PC-9 (cell line): ENCODE measurements at places on chromosomes 2 and 18. TPM values are rescaled to one million over a fixed set of nuclear protein-coding genes. Genes with fewer than 3 reads are reported as not detected.

The LRRC30 gene
- total RNA-seq: not detected in 2 replicates

The SATB2 gene
- 7.3 and 7.8 TPM in 2 replicates for total RNA-seq

The SERPINB7 gene
- 3.0 and 4.2 TPM in 2 replicates for total RNA-seq

The ABCG8 gene
- total RNA-seq: not detected in 2 replicates

The TMEM17 gene
- 7.6 and 11.0 TPM in 2 replicates for total RNA-seq

The PIEZO2 gene
- total RNA-seq: not detected in 2 replicates

The UGT1A7 gene
- 20.3 and 26.7 TPM in 2 replicates for total RNA-seq

The ITGAV gene
- total RNA-seq: 25.0 and 28.0 TPM in 2 replicates

The TAF4B gene
- 2.3 and 2.8 TPM in 2 replicates for total RNA-seq

The UGT1A8 gene
- 0.17 and 0.20 TPM in 2 replicates for total RNA-seq

The MYL12B gene
- 381 and 383 TPM in 2 replicates for total RNA-seq

The FOXD4L1 gene
- 0.28 and 0.43 TPM in 2 replicates for total RNA-seq

The UGT1A10 gene
- not detected in 2 replicates for total RNA-seq

The CYP1B1 gene
- total RNA-seq: 36.3 and 39.4 TPM in 2 replicates

The LOXHD1 gene
- not detected in 2 replicates for total RNA-seq

The PAX3 gene
- total RNA-seq: not detected in 2 replicates

The ACTG2 gene
- not detected in 2 replicates for total RNA-seq
